ENCODE measurements at places on chromosomes 2 and 18. TPM values are rescaled to one million over a fixed set of nuclear protein-coding genes. Genes with fewer than 3 reads are reported as not detected.

The CRACDL gene
- 2.2 TPM for total RNA-seq

The GPR148 gene
- total RNA-seq: not detected

The FAP gene
- total RNA-seq: 10.8 TPM

The GPAT2 gene
- total RNA-seq: 10.0 TPM

DNA sequence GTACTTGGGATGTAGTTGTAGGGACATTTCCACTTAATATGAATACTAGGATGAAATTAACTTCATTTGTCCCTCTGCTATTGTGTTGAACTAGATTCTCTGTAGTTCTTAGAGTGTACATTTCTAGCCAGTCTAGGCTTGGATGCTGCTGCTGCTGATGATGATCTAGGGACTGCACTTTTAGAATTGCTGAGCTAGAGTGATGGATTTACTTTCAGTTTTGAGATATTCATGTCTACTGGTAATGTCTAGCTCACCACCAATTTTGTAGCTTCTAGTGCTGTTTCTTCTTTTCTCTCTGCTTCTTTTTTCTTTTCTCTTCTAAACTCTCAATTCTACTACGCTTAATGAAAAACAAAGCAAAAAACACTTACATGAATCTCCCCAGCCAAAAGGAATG, 49.4 kb downstream of the MRPS9 start:
- no peak overlapping the region for H3K4me3 ChIP-seq
- no peak for DNase-seq
- no peaks in the 10 kb centered on the region for H3K27me3 ChIP-seq
- H3K27ac ChIP-seq: no peak overlapping the region

- no peak for DNase-seq
- H3K27me3 ChIP-seq: no peaks in the 10 kb centered on the region
- H3K27ac ChIP-seq: no peak overlapping the region
Observed at GRCh38 chr2:179059026-179059700, 9.2 kb upstream of the CCDC141 start.

- H3K27ac ChIP-seq: no peak overlapping the region
- DNase-seq: no peak
- no peaks in the 10 kb centered on the region for H3K4me1 ChIP-seq
Observed at GRCh38 chr18:3839581-3839981, 389.6 kb downstream of the TGIF1 start.

GRCh38 chr2:39604866-39605265, 60.9 kb upstream of the TMEM178A start:
- peaks cover 7% of the 10 kb centered on the region for H3K27me3 ChIP-seq
- H3K27ac ChIP-seq: no peak overlapping the region
- H3K4me1 ChIP-seq: peaks cover 2% of the 10 kb centered on the region
- H3K4me3 ChIP-seq: no peak overlapping the region
- DNase-seq: no peak

- H3K4me1 ChIP-seq: no peaks in the 10 kb centered on the region
- peak; percentile 45 for DNase-seq
- no peak overlapping the region for H3K4me3 ChIP-seq
- no peaks in the 10 kb centered on the region for H3K36me3 ChIP-seq
- H3K27me3 ChIP-seq: no peaks in the 10 kb centered on the region
- H3K27ac ChIP-seq: no peak overlapping the region
Observed at GRCh38 chr18:37967261-37967660, 401.7 kb upstream of the CELF4 start.

GRCh38 chr18:48861181-48861708, 89.5 kb downstream of the SMAD7 start:
- peaks cover 34% of the 10 kb centered on the region for H3K36me3 ChIP-seq
- H3K4me1 ChIP-seq: peaks cover 1% of the 10 kb centered on the region
- H3K27ac ChIP-seq: no peak overlapping the region
- H3K4me3 ChIP-seq: no peak overlapping the region
- DNase-seq: no peak
- no peaks in the 10 kb centered on the region for H3K27me3 ChIP-seq

DNA sequence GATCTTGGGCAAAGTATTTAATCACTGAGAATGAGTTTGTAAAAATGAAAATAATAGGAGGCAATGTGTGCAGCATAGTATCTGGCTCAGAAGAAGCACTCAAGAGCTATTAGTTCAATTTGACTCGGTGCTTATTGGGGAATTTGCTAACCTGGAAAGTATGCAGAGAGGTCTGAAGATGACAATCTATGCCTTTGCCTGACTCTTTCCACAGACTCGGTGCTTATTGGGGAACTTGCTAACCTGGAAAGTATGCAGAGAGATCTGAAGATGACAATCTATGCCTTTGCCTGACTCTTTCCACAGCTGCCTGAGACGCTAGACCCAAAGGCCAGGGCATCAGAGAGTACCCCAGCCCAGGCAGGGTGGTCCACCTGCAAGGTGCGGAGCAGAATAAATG, 12.2 kb upstream of the SH3BP4 start:
- H3K27me3 ChIP-seq: no peaks in the 10 kb centered on the region
- H3K4me3 ChIP-seq: no peak overlapping the region
- no peaks in the 10 kb centered on the region for H3K4me1 ChIP-seq
- no peak for DNase-seq
- no peak overlapping the region for H3K27ac ChIP-seq
- no peaks in the 10 kb centered on the region for H3K36me3 ChIP-seq

DNA sequence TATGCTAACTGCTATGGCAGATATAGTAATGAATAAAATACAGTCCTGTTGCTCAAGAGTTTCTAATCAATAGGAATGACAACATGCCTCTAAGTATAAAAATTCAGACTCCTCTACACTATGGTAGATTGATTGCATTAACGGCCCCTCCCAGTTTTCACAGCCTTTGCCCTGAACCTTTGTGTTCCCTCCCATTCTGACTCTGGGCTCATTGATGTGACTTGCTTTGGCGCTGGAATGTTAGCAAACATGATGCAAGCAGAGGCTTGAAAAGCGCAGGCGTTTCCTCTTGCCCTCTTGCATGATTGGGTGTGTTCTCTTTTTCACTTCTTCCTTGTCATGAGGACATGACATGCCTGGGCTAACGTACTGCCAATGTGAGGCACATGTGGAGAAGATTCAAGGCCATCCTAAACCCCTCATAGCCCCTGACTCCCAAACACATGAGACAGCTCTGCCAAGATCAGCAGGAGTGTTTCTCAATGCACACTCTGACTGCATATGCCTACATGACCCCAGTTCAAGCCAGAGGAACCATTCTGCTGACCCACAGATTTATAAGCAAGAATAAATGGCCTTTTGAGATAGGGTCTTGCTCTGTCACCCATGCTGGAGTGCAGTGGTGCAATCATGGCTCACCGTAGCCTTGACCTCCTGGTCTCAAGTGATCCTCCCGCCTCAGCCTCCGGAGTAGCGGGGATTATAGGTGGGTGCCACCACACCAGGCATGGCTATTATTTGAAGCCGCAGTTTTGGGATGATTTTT, 49.7 kb upstream of the CD28 start:
- no peak overlapping the region for H3K4me3 ChIP-seq
- H3K4me1 ChIP-seq: peaks cover 2% of the 10 kb centered on the region
- no peaks in the 10 kb centered on the region for H3K27me3 ChIP-seq
- no peak for DNase-seq
- H3K36me3 ChIP-seq: no peaks in the 10 kb centered on the region

DNA sequence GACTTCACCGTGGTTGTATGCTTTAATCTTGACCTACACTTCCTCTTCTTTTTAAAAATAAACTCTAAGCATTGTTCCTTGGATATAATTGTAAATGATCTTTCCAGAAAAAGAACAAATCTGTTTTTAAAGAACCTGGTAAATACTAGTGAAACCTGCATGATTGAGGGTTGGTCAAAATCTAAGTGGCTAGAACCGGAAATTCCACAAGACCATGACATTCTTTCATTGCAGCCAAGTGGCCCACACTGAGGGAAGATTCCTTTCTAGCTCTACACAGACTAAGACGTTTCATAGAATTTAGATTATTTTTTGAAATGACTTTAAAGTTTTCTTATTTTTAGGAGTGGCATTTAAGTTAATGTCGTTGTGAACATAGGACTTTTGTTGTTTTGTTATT, 356.7 kb downstream of the NYAP2 start:
- H3K27ac ChIP-seq: no peak overlapping the region
- H3K4me1 ChIP-seq: no peaks in the 10 kb centered on the region
- H3K4me3 ChIP-seq: no peak overlapping the region
- no peaks in the 10 kb centered on the region for H3K36me3 ChIP-seq

- peaks cover 13% of the 10 kb centered on the region for H3K27me3 ChIP-seq
- H3K27ac ChIP-seq: peak overlapping the region; percentile 77
- H3K4me1 ChIP-seq: no peaks in the 10 kb centered on the region
Observed at GRCh38 chr2:229265727-229266126, 5.4 kb downstream of the PID1 start.

DNA sequence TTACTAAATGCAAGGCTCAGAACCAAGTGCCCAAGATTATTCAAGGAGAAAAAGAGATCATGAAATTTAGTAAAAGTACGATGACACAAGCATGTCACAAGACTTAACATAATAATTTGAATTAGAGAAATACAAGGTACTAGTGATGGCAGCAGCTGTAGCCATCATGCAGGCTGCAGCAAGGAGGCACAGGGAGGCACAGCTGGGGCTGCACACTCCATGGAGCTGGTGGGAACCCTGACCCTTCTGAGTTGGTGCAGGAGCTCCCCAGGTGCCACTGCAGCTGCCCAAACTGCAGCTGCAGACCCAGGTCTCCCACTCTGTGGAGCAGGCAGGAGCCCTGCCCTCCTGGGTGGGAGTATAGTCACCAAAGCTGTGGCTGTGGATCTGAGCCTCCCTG, 46.0 kb downstream of the COL3A1 start:
- no peak for DNase-seq
- H3K36me3 ChIP-seq: no peaks in the 10 kb centered on the region
- no peak overlapping the region for H3K4me3 ChIP-seq
- H3K4me1 ChIP-seq: peaks cover 18% of the 10 kb centered on the region

- H3K27me3 ChIP-seq: no peaks in the 10 kb centered on the region
- H3K4me3 ChIP-seq: no peak overlapping the region
- H3K36me3 ChIP-seq: no peaks in the 10 kb centered on the region
- H3K4me1 ChIP-seq: no peaks in the 10 kb centered on the region
- DNase-seq: no peak
- no peak overlapping the region for H3K27ac ChIP-seq
Observed at GRCh38 chr2:7363906-7364305, 446.7 kb downstream of the RNF144A start.

DNA sequence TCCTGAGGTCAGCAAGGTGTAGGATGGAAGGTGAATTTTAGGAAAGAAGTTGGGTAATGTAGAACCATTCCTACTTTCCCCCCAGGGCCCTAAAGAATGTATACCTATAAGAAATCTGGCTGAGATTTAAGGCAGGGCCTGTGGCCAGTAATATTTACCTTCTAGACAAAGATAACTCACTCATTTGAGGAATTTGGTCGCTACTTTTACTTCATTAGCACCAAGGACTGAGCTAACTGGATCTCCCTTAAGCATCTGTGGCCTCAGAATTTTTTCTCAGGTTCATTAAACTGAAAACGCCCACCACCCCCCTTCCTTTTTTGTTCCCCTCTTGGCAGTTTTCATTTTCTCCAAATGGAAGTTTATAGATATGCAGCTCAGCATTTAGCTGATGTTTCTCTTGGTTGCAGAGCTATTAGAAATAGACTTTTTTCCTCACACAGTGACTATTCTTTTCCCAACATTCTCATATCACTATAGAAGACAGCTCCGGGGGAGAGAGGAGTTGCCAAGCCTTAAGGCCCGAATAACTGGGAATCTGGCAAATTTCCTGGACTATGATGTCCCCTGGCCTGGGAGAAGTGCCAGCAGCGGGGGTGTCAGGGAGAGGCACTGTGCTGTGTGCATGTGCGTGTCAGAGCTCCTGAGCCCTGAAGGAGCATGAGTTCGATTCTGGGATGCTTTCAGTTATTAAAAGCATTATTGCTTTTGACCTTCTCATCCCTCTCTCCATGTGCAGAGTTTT, 310.9 kb downstream of the PRKCE start:
- H3K4me1 ChIP-seq: peaks cover 34% of the 10 kb centered on the region
- no peak overlapping the region for H3K4me3 ChIP-seq
- H3K27me3 ChIP-seq: no peaks in the 10 kb centered on the region
- H3K36me3 ChIP-seq: no peaks in the 10 kb centered on the region

DNA sequence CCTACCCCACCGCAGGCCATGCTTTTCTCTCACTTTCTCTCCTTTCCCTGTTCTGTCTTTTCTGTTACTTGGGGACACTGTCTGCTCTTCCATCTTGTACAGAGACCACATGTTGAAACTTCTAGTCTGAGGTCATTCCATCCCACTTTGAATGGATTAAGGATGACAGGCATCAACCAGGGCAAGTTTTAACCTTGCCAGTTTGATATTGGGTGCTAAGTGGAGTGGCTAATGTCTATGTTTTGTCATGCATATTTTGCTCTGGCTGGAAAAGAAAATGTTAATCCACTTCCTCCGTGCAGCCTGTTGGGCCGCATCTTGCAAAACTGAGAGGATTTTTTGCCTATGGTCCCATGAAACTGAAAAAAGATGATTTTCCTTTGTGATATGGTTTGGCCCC, 205.5 kb upstream of the SESTD1 start:
- H3K27me3 ChIP-seq: no peaks in the 10 kb centered on the region
- no peaks in the 10 kb centered on the region for H3K4me1 ChIP-seq
- no peak overlapping the region for H3K4me3 ChIP-seq

DNA sequence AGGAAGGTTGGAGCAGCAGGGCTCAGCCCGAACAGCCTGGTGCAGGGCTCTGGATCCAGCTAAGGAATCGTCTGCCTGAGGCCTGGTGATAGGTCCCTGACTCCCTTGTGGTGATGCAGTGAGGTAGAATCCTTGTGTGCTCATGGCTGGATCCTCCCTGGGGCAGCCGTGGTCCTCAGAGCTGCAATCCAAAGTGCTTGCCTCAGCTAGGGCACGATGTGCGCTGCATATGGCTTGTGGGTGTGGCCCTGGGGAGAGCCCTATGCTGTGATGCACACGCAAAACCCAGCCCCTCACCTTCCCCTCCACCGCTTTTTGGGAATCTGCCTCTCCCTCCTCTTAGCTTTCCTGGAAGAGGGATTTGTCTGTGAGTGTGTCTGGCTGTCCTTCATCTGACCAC, 142.2 kb downstream of the DYSF start:
- peaks cover 40% of the 10 kb centered on the region for H3K36me3 ChIP-seq
- no peak overlapping the region for H3K4me3 ChIP-seq
- no peaks in the 10 kb centered on the region for H3K4me1 ChIP-seq
- DNase-seq: no peak

DNA sequence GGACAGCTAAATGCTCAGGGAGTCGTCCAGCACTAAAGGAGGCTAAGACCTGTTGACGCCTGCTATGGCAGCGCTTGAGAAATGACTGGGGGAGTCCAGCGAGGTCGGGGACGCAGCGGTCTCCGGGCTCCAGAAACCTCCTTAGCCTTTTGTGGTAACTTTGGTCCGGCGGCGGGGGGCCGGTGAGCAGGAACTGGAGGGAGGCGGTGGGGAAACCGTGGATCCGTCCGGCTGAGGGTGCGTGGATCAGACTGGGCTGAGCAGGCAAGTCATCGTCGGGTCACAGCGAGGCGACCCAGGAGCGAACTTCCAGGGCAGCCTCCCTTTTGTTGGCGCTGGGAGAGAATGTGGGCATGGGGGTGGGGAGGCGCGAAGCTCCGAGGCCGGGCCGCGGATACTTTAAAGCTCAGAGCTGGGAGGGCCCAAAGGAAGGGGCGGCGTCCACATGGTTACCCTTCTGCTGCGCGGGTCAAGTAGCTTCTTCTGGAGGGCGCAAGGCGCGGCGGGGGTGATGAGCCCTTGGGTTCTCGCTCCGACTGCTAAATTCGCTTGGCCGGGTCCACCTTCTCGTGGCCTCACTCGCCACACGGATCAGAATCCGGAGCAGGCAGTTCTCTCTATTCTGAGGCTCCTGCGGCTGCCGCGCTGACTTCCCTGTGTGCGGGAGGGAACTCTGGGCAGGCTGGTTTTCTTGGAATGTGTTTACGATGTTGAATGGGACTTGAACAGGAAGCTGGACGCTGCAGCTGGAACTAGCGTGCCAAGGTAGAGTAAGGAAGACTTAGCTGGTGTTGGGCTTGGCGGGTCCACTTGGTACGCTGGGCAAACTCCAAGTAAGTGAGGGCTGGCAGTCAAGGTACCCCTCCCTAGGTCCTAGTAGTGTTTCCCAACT, 920 bp downstream of the GULP1 start:
- no peaks in the 10 kb centered on the region for H3K27me3 ChIP-seq
- DNase-seq: no peak
- H3K36me3 ChIP-seq: no peaks in the 10 kb centered on the region
- H3K4me1 ChIP-seq: peaks cover 34% of the 10 kb centered on the region

Data from esophagus muscularis mucosa (tissue), 4 donors.